Dermis microvascular lymphatic vessel endothelial cell (primary cell): ENCODE measurements at places on chromosomes 4 and X.

GRCh38 chr4:1536579-1537409 lies 130.6 kb upstream of the NKX1-1 start:
- DNase-seq = no peak

DNA sequence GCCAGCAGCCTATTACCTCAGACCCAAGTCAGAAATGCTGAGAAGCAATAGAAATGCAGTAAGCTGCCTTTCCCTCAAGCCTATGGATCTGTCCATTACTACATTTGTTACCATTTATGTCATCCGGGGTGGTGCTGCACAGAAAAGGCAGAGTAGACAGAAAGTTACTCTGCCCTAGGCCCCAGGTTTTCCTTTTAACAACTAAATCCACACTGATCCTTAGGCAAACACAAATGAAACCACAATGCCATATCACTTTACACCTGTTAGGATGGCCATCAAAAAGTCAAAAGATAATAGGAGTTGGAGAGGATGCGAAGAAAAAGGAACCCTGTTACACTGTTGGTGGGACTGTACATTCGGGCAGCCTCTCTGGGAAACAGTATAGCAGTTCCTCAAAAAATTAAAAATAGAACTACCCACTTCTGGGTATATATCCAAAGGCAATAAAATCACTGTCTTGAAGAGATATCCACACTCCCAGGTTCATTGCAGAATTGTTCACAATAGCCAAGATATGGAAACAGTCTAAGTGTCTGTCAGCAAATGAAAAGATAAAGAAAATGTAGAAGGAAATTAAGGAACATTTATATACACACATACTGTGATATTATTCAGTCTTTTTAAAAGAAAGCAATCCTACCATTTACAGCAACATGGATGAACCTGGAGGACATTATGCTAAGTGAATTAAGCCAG lies 186.3 kb downstream of the NWD2 start:
- no peak for DNase-seq

GRCh38 chrX:50431623-50432022 lies 39.0 kb downstream of the DGKK start:
- no peak for DNase-seq

DNA sequence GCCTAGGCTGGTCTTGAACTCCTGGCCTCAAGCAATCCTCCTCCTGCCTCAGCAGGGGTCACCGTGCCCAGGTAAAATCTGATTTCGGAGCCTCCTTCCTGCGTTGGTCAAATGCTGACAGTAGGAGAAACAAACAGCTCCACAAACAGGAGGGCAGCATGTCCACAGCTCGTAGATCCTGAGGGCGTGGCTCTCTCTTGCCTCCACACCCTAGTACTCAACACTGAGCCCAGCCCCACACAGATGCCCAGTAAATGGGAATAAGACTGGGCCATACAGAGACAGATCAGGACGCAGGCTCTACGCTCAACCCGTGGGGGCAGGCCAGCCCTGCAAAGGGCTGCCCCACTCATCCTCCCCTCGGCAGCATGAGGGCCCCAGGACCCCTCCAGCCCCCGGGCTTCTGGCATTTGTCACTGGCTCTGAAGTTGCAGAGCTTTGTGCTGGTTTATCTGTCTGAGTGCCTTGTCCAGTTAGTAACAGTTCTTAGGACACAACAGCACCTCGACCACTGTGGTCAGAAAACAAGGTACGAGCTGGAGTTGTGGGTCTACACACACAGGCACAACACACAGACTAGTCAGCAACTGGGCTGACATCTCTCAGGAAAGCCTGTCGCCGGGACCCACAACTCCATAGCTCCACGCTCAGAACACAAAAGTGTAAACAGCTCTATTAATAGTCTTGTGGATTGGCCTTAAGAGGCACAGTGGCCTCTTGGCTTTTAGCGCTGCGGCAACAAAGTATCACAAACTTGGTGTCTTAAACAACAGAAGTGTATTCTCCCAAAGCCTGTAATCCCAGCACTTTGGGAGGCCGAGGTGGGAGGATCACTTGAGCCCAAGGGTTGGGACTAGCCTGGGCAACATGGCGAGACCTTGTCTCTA lies 5.2 kb downstream of the TNIP2 start:
- no peak for DNase-seq

DNA sequence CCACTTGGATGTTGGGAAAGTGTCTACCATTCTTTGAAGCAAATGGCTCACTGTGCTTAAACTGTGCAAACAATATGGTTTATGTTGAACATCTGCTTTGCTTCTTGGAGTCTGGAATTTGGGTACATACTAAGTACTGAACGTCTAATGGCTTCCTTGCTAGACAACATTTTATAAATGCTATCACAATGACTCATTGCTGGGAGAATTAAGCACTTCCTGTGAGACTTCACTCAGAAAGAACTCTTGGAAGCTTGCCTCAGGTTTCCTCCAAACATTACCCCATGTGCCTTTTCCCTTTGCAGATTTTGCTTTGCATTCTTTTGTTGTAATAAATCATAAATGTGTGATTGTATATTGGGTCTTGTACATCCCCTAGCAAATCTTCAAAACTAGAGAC lies 139.7 kb downstream of the PACRGL start:
- peak; percentile 80 for DNase-seq

DNA sequence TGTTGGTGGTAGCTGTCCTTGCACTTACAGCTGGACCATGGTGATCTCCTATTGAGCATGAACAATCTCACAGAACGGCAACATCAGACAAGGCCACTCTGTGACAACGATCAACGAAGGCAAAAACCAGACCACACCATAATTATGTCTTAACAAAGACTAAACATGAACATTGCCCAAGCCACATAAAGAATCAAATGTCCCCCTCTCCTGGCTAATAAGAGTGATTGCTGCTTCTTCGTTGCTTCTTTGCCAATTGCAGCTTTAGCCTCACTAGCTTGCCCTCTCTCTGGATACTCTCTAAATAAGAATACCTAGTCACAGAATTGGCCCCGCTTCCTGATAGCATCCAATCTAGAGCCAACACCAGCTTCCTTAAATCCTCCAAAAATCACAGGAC lies 41.5 kb upstream of the PGRMC1 start:
- peak; percentile 17 for DNase-seq
